ENCODE measurements at places on chromosomes 7 and 10.

DNA sequence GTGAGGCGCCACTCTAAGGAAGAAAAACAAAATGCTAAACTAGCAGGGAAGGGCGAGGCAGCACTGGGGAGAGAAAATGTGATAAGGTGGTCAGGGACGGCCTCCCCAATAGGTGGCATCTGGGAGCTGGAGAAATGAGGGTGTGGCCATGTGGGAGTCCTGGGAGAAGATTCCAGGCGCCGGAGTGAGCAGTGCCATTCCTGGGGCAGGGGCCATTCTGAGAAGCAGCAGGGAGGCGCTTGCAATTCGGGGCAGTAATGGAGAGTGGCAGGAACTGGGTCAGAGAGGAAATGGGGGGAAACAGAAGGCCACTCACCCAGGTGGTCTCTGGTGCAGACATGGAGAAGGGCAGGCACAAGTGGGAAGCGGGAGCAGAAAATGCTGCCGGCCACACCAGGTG, 61.8 kb upstream of the LRRC18 start:
- peak; percentile 5 for DNase-seq

- DNase-seq = no peak
Measured at GRCh38 chr10:52609071-52609470, 163.5 kb downstream of the MBL2 start.

DNA sequence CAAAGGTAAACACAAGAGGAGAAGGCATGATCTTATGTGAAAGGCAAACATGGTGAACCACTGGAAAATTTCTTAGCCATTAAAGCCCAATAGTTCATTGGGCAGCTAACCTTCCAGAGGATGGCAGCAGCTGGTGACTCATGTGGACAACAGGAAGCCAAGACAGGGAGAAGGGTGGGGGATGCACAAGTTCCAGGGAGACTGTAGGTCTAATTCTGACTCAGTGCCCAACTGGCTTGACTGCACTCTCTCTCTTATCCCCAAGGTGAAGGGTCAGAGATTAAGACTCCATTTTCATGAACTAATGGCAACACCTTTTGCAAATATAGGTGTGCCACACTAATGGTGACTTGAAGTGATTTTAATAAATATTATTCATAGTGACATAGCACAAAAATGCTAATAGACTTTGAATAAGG, 47.9 kb upstream of the SLC35B4 start:
- DNase-seq = peak; percentile 33

DNA sequence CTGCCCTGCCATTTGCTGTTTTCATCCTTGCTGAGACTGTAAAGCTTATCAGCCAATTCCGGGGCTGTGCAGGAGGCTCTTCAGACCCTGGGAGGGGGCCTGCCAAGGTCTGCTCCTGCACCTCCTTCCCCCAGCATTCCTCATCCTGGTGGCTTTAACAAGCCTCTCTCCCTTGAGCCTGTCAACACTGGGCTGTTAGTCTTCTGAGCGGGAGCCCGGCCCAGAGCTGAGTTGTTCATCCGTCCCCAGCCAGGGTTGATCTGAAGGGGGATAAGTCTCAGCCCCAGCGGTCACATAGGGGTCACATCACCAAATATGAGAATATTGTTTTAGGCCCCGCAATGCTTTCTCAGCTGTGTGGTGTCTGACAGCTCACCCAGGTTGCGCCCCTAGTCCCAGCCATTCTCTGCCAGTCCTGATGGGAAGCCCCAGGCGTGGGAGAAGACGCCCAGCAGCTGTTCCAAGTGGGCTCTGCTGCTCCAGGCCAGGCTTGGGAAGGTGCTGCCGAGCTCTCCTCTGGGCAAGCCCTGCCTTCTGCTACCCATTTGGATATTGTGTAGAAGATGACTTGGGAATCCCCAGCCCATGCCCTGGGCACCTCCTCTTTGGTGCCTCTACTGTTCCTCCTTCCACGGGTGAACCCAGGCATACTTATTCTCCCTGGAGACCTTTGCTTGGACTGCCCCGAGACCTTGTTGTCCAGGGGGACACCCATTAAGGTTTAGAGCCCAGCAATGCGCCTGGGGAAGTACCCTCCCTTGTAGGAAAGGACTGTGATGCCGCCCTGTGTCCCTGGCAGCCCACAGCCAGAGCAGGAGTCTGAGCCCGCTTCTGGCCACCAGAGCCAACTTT, 23.5 kb upstream of the TRIM8 start:
- DNase-seq = no peak

DNA sequence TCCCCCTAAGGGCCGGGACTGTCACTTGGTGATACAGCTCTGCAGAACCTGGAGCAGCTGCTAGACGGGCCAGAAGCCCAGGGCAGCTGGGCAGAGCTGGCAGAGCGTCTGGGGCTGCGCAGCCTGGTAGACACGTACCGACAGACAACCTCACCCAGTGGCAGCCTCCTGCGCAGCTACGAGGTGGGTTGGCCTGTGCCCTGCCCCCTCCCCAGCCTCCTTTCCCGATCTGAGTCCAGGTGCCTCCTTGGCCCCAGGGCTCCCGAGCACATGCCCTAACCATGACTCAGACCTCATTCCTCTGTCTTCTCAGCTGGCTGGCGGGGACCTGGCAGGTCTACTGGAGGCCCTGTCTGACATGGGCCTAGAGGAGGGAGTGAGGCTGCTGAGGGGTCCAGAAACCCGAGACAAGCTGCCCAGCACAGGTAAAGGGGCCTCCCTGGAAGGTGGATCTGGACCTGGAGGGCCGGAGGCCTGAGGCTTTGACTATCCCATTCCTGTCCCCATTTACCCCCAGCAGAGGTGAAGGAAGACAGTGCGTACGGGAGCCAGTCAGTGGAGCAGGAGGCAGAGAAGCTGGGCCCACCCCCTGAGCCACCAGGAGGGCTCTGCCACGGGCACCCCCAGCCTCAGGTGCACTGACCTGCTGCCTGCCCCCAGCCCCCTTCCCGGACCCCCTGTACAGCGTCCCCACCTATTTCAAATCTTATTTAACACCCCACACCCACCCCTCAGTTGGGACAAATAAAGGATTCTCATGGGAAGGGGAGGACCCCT, 6.4 kb downstream of the NFKB2 start:
- peak; percentile 23 for DNase-seq

DNA sequence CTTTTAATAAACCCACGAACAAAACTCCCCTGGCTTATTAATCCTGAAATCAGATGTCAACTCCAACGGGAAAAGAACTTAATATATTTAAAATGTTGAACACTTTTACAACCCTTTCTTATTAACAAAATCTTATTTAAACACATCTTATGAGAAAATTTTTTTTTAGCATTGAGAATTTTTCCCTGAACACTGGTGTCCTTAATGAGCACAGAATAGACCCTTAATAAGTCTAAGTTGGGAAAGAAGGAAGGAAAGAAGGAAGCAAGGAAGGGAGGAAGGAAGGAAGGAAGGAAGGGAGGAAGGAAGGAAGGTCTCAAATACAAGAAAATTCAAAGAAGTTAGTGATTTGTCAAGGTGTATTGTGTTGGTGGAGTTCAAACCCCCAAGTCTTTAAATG, 129.2 kb upstream of the COL1A2 start:
- no peak for DNase-seq

GRCh38 chr7:50397320-50397970, 52.7 kb downstream of the FIGNL1 start:
- DNase-seq = no peak

DNA sequence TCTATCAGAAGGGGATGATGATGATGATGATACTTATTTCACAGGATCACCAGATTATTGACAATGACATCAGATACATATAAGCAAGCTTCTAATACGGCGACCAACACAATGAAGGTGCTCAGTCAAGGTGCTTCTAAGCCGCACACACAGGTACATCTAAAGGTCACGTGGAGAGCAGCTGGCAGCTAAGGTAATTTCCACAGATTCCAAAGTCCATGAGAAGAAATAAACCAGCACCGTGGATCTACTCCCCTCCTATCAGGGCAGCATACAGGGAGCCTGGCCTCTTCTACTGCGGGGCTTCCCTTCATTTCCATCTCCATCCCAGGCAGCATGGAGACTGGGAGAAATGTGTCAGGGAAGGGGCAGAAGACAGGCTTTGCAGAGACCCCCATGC, 37.5 kb downstream of the DENND11 start:
- no peak for DNase-seq

DNA sequence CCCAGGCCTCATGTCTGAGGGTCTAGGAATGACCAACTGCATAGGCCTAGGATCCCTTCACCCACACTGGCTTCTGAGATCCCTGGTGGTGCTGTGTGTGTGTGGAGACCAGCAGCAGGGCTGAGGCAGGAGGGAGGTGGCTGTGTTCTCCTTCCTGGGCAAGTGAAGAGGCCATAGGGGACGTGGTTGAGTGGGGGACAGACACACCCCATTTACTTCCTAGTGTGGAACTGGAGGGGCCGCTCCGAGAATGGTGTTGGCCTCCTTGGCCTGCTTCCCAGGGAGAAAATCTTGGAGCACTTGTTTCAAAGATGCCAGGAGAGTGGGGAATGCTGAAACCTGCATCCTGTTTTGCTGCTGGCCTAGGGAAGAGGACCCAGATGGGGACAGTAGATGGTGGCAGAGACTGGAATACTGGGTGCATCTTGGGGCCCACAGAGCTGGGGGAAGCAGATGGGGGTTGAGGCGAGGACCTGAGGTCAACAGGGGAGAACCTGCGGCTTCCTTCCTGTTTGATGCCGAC, 19.1 kb downstream of the UBTD1 start:
- no peak for DNase-seq

GRCh38 chr10:71202314-71202713, 10.1 kb upstream of the UNC5B start:
- no peak for DNase-seq

GRCh38 chr10:33487014-33487776, 152.7 kb upstream of the NRP1 start:
- DNase-seq = peak; percentile 11

DNA sequence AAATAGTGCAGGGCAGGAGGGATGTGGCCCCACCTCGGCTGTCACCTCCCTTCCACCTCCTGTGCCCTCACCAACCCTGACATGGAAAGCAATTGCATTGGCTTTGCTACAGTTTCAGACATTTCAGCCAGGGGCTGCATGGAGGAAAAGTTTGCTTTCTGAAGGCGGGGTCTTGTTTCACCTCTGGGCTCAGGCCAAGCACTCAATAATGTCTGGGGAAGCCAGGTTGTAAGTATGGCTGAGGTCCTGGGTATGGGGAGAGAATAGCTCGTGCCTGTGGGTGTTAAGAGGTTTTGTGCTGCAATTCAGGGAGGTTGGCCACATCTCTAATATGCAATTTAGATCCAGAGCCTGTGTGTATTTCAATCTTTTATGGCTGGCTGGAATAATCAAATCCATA, 238.4 kb upstream of the MKI67 start:
- DNase-seq = no peak

DNA sequence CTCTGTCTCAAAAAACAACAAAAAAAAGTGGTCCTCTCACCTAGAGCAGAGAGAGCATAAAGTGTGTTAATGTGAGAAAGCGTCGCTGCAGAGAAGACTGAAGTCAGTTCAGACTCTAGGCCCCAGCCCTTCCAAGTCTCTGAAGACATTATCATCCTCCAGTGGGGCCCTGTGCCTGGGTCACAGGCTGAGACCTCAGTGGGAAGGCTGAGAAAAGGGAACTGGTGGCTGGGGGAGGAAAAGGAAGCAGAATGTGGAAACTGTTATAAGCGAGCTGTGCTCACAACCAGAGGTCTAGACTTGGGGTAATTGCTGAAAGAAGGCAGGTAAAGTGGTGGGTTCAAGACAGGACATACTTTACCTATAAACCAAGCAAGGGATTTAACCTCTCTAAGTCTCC, 4.9 kb upstream of the RRP12 start:
- no peak for DNase-seq

DNA sequence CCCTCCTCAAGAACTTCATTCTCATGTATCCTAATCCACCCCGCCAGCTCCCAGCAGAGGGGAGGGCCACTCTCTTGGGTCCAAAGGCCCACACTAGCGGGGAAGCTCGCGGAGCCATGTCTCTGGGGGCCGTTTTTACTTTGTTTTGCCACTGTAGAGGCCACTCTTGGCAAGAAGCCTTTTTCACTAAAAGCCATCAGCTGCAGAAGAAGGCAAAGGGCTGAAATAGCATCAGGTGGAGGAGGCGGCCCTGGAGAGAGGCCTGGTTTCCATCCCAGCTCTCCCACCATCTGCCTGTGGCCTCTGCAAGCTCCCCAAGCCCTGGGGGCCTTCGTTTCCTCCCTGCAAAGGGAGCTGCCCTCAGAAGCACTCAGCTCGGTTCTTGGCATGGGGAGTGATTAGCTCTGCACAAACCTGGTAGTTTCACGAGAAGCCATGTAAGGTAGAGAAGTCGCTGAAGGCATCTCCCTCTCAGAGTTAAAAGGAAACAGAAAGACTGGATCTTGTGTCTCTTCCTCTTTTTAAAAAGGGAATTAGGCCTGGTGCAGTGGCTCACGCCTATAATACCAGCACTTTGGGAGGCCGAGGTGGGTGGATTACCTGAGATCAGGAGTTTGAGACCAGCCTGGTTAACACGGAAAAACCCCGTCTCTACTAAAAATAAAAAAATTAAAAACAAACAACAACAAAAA, 70.3 kb downstream of the PARP12 start:
- no peak for DNase-seq

DNA sequence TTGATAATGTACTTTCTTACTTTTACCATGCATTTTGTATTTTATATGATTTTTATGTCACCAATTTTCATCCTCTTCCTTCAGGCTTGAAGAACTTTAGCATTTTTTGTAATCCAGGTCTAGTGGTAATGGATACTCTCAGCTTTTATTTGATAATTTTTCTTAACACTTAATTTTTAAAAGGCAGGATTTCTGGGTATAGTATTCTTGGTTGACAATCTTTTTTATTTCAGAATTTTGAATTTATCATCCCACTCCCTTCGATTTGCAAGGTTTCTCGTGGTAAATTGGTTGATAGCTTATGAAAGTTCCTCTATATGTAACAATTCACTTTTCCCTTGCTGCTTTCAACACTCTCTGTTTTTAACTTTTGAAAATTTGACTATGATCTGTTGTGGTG, 363.7 kb downstream of the HTR7 start:
- DNase-seq = no peak

- no peak for DNase-seq
Measured at GRCh38 chr7:81831883-81832282, 62.0 kb upstream of the HGF start.

DNA sequence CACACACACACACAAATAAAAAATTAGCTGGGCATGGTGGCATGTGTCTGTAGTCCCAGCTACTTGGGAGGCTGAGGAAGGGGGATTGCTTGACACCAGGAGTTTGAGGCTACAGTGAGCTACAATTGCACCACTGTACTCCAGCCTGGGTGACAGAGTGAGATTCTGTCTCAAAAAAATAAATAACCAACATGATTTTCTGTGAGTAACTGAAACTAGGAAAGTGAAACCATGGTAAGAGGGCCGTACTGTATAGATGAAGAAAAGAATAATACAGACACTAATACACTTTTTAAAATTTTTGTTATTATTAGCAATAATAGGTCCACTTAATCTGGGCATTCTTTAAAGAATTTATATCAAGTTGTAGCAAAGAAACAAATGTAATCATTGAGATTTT, 170.9 kb downstream of the HGF start:
- DNase-seq = no peak

- DNase-seq = peak; percentile 89
Measured at GRCh38 chr7:137873524-137873923, 26.8 kb upstream of the DGKI start.

DNA sequence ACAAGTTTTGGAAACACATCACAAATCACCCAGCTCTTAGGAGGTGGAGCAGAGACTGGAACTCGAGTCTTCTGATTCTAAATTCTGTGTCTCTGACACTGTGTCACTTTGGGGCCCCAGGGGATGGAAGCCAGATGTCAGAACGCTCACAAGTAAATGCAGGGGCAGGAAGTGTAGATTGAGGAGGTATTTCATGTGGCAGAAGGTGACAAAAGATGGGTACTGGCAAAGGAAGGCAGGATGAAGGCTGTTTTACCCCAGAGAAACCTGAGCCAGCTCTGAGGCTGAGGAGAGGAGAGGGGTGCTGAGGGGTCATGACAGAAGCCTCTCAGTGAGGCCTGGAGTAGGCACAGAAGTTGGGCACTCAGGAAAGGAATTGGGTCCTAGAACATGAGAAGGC, 6.0 kb upstream of the PURB start:
- no peak for DNase-seq

Data from fibroblast of skin of right quadriceps (primary cell).